Effector memory CD4-positive, alpha-beta T cell (primary cell): ENCODE measurements at places on chromosomes 4 and X.

- no peak for DNase-seq
- no peaks in the 10 kb centered on the region for H3K4me1 ChIP-seq
- no peak overlapping the region for H3K27ac ChIP-seq
- no peak overlapping the region for H3K4me3 ChIP-seq
- no peaks in the 10 kb centered on the region for H3K27me3 ChIP-seq
These were observed 2675.7 kb downstream of the PCDH7 start for GRCh38 chr4:33395731-33396485.

DNA sequence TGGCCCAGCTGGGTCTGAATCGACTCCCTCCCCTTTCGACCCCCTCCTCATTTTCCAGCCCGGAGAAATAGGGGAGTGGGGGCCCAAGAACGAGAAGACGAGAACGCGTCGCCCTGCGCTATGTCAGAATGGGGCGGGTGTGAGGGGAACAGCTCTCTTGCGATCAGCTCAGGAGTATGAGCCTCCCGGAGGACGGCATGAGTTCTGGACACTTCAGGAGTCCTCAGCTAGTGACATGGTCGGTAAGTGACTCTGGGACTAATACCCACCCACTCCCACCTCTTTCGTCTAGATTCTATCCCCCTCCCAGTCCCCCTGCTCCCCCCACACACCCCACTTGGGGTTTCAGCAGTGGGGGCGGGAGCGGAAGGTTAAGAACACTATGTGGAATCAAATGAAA lies 944 bp downstream of the KLF8 start:
- peaks cover 3% of the 10 kb centered on the region for H3K4me1 ChIP-seq
- H3K36me3 ChIP-seq, result no peaks in the 10 kb centered on the region
- H3K27ac ChIP-seq, result no peak overlapping the region
- no peaks in the 10 kb centered on the region for H3K27me3 ChIP-seq
- DNase-seq, result no peak

DNA sequence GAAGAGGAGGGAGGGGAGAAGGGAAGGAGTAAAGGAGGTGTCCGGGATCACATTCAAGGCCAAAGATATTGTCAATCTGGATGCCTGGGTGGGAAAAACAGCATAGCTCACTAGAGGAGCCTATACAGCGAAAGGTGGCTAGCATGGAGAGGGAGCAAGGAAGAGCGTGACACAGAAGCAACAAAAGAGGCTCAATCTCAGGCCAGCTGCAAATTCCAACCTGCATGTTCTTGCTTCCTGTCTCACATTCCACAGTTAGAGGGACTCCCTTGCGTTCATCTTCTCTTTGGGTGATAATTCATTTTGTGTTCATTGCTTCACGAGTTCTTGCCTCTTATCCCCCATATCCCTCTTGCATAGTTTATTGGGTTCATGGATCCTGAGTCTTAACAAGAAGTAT lies 3.0 kb upstream of the CLNK start:
- H3K27me3 ChIP-seq, result no peaks in the 10 kb centered on the region
- no peak overlapping the region for H3K4me3 ChIP-seq
- H3K36me3 ChIP-seq, result no peaks in the 10 kb centered on the region
- no peaks in the 10 kb centered on the region for H3K4me1 ChIP-seq

- no peak for DNase-seq
- H3K4me1 ChIP-seq, result no peaks in the 10 kb centered on the region
- no peak overlapping the region for H3K4me3 ChIP-seq
- H3K36me3 ChIP-seq, result no peaks in the 10 kb centered on the region
- H3K27ac ChIP-seq, result no peak overlapping the region
- H3K27me3 ChIP-seq, result no peaks in the 10 kb centered on the region
These were observed 202.9 kb downstream of the CFAP299 start for GRCh38 chr4:80538276-80538926.

- H3K36me3 ChIP-seq, result no peaks in the 10 kb centered on the region
- H3K27ac ChIP-seq, result peak overlapping the region; percentile 54
- H3K4me1 ChIP-seq, result peaks cover 22% of the 10 kb centered on the region
- no peak overlapping the region for H3K4me3 ChIP-seq
These were observed 40.6 kb downstream of the DOCK11 start for GRCh38 chrX:118536204-118536603.

DNA sequence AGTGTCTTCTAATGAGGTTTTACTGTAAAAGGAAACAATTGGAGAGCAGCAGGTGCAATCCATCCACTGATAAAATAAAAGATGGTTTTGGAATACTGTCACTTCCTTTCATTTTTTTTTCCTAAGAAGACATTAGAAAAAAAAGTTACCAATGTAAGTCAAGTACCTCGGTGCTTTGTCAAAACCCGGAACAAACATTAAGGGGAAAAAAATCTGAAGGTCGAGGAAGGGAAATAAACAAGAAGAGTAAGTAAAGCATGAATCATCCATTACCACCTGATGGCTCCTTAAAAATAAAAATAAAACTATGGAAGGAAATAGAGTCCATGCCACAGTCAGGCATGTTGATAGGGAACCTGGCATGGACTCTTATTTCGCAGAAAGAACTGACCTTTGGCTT lies 15.3 kb upstream of the XPNPEP2 start:
- no peaks in the 10 kb centered on the region for H3K4me1 ChIP-seq
- H3K27me3 ChIP-seq, result no peaks in the 10 kb centered on the region
- H3K4me3 ChIP-seq, result no peak overlapping the region
- no peak for DNase-seq
- no peak overlapping the region for H3K27ac ChIP-seq
